ENCODE measurements at places on chromosomes 5 and 9.

- DNase-seq, result no peak
Observed at GRCh38 chr5:91225848-91226686, 157.1 kb downstream of the ARRDC3 start.

- no peak for DNase-seq
Observed at GRCh38 chr9:16304301-16304700, 566.2 kb downstream of the BNC2 start.

GRCh38 chr9:114098936-114099668, at the start of gene KIF12:
KIF12 (minus strand) TSS chr9:114099292; CDS start chr9:114099276, 16 bp downstream.
- no peak for DNase-seq

- DNase-seq, result no peak
Observed at GRCh38 chr5:10423022-10423421, 18.7 kb upstream of the ROPN1L start.

GRCh38 chr5:137486707-137487106, 12.4 kb downstream of the SPOCK1 start:
- no peak for DNase-seq

- DNase-seq, result no peak
Observed at GRCh38 chr5:59656351-59657254, 236.9 kb downstream of the PDE4D start.

DNA sequence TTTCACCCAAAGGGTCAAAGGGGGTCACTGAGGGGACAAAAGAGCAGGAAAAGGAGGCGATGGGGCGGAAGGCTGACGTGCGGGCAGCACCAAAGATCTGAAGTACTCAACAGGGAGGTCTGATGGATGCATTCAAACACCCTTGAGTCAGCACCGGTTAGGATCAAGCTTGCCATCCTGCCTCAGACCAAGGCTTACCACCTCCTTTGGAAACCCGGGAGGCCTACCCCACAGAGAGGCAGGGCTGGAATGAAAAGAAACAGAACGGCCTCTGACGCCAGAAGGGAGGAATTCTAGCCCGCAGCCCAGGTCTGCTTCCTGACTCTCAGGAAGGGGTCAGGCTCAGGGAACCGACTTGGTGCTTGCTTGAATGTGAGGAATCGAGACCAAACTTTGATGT, 125.6 kb downstream of the PAPPA start:
- no peak for DNase-seq

DNA sequence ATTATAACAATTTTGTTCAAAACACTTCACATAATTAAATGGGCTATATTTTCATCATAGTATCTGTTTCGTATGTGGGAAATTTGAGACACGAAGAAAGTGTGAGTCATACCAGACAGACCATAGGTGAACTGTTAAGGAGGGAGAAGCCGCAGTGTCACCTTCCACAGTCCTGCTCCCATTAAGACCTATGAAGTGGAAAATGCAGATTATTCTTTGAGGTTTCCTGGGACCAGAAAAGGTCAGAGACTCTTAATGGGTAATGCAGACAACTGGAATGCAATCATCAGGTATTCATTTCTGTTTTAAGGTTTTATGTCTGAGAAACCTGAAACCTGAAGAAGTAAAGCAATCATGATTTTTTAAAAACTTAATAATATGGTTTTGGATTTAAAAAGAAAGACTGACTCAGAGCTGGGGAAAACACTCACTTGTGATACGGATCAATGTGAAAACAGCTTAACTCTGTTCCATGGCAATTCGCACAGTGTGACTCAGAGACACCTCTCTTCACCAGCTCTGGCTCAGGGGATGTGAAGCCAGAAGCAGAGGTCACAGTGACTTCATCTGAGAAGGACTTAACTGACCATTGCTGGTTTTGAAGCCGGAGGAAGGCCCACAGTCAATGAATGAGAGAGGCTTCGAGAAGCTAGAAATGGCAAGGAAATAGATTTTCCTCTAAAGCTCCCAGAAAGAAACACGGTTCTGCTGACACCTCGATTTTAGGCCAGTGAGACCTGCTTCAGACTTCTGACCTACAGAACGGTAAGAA, 17.2 kb upstream of the GCNT1 start:
- DNase-seq, result peak; percentile 68

DNA sequence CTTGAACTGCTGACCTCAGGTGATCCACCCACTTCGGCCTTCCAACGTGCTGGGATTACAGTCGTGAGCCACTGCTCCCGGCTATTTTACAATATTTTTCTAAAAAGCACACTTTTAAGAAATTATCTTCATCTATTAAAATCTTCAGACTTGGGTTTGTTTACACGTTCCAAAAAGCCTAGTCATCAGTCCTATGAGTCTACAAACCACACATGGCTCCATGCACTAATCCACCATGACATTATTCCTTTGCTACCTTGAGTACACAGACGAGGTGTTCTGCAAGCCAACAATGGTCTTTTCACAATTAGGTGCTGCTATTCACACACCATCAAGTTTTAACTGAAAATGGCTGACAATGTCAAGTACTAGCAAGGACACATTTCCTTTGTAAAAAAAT, 41.0 kb downstream of the TRPM6 start:
- DNase-seq, result no peak

Measured in amniotic stem cell (primary cell).